Caco-2 (cell line): ENCODE measurements at places on chromosomes 5 and 9. TPM values are rescaled to one million over a fixed set of nuclear protein-coding genes. Genes with fewer than 3 reads are reported as not detected.

DNA sequence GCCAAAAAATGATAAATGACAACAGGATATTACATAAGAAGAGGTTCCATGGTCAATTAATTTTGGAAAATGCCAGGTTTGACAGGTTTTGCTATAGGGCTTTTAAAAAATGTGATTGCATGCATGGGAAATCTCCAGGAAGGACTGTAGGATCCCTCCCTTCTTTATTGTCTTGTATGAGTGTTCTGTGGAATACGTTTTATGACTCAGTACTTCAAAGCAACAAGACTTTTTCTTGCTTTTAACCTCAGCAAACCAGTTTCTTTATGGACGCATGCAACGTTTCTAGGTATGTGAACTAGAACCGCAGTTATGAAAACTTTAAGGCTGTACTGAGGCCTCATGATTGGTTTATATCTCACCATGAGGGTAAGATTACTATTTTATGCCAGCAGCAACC, 76.6 kb upstream of the NTRK2 start:
- no peak for DNase-seq

DNA sequence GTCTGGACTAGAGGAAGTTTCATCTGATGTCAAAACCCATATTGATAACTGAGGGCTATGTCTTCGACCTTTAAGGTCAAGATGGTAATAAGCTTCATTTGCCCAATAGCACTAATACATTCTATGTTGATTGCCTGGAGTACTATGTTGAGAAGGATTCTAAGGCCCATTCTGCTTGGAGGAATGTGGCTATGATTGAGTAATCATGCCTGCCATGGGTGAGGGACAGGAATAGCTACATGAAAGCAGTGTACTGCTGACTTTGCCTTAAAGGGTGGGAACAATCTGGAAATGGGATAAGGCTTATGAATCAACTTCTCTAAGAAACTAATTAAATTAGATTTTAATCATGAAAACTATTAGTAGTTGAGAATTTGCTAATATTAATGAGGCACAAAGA, 13.6 kb downstream of the NNT start:
- peak; percentile 4 for DNase-seq

- DNase-seq, result no peak
These were observed 67.2 kb downstream of the DMRT1 start for GRCh38 chr9:908536-909205.

DNA sequence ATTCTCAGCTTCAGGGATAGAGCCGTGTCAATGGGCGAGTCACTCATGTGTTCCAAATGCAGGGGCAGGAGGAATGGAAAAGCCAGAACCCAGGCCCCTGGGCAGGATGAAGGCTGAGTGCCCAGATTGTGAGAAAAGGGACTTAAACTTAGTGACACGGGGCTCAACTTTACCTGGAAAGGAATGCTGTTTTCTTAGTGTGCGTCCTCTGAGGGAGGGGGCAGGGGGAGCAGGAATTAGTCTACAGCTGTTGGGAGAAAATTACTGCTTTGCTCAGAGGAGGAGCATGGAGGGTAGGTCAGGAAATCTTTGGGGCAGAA, 14.6 kb downstream of the HK3 start:
- DNase-seq, result no peak

IL3 gene
- not detected in 2 replicates for total RNA-seq

SELENOP gene
- 114 and 153 TPM in 2 replicates for total RNA-seq

DNA sequence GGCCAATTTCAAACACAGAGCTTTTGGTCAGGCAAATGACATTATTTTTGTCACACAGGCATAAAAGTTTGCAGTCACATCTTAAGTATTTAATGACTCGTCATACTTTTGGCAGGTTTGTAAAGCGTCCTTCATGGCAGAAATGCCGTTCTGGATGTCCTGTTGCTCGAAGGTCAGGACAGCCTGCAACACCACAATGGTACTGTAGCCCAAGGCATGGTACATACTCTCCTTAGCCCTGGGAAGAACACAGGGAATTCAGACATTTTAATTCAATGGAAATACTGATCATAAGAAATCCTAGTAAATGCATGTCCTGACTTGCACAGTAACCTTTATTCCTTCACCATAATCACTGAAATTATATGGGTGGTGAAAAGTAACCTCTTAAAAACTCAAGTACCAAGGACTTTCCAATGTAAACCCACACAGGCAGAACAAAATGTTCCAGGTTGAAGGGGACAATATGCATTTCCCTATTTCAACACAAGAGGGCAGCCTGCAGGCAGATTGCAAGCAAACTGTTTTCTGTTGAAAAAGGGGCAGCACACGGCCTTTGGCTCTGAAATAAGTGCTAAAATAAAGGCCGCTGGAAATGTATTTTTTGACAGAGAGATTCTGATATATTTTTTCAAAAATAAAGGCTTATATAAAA, 95.7 kb downstream of the TTC39B start:
- DNase-seq, result peak; percentile 75

SLC30A5 gene
- 61.7 and 64.5 TPM in 2 replicates for total RNA-seq

GRCh38 chr5:132059696-132060500, 557 bp upstream of the IL3 start:
- peak; percentile 29 for DNase-seq

GRCh38 chr9:93899609-93900435, 55.3 kb downstream of the BARX1 start:
- DNase-seq, result no peak

GRCh38 chr5:154652746-154653417, 102.3 kb upstream of the LARP1 start:
- DNase-seq, result peak; percentile 7

DNA sequence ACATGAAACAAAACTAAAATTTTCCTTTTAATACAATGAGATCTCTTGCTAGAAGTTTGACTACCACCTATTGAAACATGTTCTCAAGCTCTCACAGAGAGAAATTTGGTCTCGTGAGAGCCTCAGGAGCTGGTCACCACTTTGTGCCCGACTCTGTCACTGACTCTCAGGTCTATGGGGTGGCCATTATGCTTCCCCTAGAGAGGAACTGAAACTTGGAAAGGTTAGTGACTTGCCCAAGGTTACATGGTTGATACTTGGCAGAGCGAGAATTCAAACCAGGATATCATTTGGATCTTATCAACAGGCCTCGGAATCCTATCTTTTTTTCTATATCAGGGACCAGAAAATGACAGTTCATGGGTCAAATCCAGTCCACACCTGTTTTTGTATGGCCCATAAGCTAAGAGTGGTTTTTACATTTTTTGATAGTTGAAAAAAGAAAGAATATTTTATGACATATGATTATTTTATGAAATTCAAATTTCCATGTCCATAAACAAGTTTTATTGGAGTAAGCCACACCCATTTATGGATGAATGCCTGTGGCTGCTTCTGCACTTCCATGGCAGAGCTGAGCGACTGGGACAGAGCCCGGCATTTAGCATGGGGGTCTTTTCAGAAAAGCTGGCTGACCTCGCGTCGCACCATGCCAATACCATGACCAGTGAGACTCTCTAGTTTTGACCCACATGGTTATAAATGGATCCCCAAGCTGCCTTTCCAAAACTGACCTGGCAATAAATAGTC, 44.8 kb upstream of the EQTN start:
- no peak for DNase-seq
